ENCODE measurements at places on chromosomes 7 and 10.
A peak's percentile ranks its signal among the peaks of the same experiment; 100 is the strongest.

DNA sequence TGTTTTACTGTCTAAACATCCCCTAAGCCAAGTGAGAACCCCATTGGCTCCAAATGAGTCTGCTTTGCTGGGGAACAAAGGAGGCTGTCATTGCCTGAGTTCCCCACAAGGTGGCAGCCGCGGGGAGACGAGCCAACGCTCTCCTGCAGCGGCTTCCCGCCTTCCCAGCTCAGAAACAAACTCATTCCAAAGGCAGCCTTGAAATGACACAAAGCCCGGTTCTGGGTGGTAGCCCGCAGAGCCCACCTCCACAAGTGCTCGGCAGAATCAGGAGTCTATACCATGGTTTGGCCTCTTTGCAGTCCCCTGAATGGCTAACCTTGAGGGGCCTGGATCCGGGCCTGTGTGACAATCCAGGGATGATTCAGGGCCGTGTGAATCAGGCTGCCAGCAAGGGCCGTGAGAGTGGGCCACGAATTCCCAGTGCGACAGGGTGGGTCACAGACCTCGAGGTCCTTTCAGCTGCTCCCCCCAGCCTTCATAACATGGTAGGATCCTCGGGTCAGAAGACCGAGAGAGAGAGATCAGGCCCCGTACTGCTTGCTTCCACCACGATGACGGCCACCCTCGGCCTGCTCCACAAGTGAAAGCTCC lies 79.7 kb downstream of the DLG5 start:
- DNase-seq: peak; percentile 40

- DNase-seq: no peak
Measured at GRCh38 chr10:102120991-102121738, 997 bp upstream of the LDB1 start.

- no peak for DNase-seq
Measured at GRCh38 chr10:113177936-113178335, 227.9 kb downstream of the TCF7L2 start.

DNA sequence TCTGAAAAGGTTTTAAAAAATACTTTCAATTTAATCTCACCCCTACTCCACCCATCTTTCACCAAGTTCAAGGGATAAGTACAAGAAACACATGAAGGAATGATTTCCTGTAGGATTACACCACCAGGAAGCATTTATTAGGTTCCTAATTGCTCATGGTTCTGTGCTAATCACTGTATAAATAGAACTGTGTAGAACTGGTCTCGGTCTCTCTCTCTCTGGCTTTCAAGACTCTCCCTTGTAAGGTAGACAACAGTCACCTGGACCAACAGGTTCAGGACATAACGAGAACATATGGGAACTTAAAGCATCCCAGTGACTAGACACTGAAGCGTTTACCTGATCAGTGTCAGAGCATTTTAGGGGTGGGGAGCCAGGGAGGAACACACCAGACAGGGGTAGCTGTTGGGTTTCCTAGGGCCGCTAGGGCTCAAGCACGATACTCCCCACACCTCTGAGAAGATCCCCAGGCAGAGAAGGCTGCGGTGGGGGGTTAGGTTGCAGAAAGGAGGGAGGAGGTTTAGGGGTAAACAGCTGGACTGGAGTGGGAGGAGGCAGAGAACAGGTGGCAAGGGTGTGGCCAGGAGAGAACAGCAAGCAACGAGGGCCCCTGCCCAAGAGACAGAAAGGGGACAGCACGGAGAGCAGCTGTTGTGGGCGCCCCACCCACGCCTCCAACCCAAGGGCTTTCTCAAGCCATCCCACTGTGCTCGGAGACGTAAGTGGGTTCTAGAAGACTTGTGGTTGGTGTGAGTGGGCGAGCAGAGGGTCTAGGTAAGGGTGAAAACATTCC lies 52.5 kb upstream of the USP6NL start:
- DNase-seq: peak; percentile 35

DNA sequence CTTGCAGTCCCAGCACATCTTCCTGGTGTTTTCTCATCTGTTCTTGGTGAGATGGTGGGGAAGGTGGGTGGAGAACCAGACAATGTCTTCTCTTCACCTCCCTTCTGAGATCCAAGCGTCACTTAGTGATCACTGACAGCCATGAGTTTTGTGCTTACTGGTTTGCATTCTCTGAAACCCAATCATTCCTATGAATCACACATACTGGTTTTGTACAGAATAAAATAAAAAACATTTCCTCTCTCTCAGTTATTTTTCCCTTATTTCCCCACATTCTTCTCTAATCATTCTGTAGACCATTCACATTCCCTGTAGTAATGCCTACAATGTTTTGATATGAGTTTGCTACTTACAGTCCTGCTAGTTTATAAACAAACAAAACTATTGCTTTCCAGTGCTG lies 143.8 kb upstream of the SLC13A1 start:
- DNase-seq: no peak

- peak; percentile 2 for DNase-seq
Measured at GRCh38 chr7:3399858-3400257, 98.8 kb downstream of the SDK1 start.

DNA sequence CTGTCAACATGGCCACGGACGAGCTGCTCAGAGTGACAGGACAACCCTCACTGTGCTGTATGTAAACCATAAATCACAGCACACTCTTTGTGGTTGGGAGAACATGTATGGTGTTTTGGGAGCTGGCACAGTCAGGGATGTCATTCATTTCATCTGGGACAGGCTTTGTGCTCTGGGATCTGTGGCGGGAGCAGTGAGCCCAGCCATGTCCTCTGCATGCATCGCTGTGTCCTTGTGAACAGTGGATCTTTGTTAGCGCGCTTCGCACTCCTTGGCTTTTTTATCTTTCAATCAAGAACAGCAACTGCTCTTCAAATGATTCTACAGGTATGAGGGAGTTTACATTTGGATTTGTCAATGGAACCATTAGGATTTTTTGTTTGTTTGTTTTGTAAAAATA lies 7.1 kb downstream of the CCM2 start:
- no peak for DNase-seq

GRCh38 chr7:95753440-95753839 lies 18.9 kb upstream of the DYNC1I1 start:
- no peak for DNase-seq

GRCh38 chr7:129773328-129773731 lies 161.8 kb downstream of the NRF1 start:
- DNase-seq: no peak

GRCh38 chr7:139871331-139871730 lies 42.3 kb downstream of the TBXAS1 start:
- no peak for DNase-seq

DNA sequence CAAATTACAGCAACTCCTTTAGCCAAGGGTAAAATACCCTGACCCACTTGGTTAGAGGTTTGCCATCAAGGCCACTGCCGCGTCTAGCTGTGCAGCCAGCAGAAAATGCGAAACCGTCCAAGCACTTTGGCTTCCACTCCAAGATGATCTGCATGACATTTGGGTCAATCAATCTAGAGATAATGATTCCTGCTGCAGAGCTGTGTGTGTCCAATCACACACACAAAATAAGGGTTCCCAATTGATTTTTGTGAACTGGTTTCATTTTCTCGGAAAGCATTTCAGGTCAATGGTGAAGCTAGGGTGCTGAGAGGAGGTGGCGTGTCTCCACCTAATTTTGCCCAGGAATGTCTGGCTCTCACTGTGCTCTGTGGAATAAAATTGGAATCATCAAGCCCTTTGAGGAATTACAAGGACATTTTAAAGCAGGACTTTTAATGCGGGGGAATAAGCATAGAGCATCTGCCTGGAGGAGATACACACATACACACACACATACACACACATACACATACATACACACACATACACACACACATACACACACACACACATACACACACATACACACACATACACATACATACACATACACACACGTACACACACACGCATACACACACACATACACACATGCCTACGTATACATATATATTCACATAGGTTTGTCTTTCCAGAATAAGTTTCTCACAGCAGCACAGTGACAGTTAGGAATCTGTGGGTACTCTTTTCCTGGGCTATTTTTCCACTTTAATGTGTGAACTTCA lies 59.5 kb downstream of the ACADSB start:
- no peak for DNase-seq

DNA sequence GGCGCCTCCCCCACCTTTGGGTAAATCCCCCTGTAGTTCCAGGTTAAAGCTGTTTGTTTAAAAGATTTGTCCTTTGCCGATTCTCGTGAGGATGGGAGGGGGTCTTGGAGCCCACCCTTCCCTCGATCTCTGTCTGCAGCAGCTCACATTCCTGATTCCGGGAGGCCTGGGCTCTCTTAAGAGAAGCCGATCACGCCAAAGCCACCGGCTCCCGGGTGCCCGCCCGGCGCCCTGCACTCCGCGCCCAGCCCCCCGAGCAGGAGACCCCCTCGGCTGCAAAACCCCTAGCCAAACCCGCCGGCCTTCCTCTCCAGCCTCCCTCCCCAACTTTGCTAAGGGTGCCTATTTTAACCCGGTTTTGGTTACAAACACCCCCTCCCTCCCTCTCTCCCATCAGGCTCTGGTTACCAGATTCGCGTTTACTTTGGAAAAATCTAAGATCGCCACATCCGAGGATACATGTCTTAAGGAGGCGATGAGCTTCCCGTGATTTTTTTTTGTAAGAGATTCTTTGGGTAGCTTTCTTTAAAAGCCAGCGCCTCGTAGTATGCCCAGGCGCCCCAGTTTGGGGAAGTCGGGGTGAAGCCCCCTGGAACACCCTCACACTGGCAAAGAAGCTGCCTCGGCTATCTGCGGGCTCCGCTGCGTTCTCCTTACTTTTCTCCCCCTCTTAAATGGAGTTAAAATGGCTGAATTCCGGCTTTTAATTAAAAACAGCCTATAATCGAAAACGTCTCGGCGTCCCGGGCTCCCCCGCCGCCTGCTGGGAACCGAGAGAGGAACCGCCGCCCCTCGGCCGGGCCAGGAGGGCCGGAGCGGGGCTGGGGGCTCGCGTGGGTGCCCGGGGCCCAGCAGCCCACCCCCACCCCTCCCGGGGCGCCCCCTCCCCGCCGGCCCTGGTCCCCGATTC lies 983 bp downstream of the TNRC18 start:
- DNase-seq: peak; percentile 10

DNA sequence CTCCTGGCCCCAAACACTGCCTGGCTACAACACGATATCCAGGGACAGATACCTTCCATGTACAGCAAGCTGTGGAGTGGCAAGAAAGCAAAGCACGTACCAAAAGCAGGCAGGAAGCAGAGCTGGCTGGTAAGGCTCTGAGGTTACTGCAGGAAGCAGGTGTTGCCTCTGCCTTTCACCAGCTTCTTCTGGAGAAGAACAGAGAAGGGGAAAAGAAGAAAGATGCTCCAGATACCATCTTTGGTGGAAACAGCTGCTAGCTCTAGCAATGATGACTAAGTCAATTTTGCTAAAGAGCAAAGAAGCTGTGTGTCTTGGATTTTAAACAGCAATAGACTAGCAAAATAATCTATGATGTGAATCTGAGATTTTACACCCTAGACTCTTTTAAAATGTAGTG lies 34.9 kb upstream of the PRSS1 start:
- peak; percentile 57 for DNase-seq

- no peak for DNase-seq
Measured at GRCh38 chr10:18567343-18567856, 84.0 kb downstream of the NSUN6 start.

DNA sequence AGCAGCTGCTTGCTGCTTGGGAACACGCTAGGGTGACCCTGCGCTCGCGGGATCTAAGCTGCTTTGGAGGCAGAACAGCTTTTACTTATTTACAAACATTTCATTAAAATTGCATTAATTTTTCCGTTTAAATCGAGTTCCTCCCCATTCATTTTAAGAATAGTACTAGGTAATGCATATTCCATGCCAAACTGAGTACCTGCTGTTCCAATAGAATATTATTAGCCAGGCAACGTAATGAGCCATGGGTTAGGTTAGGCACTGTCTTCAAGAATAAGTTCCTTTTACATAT lies 860 bp downstream of the EXOC6 start:
- DNase-seq: no peak

DNA sequence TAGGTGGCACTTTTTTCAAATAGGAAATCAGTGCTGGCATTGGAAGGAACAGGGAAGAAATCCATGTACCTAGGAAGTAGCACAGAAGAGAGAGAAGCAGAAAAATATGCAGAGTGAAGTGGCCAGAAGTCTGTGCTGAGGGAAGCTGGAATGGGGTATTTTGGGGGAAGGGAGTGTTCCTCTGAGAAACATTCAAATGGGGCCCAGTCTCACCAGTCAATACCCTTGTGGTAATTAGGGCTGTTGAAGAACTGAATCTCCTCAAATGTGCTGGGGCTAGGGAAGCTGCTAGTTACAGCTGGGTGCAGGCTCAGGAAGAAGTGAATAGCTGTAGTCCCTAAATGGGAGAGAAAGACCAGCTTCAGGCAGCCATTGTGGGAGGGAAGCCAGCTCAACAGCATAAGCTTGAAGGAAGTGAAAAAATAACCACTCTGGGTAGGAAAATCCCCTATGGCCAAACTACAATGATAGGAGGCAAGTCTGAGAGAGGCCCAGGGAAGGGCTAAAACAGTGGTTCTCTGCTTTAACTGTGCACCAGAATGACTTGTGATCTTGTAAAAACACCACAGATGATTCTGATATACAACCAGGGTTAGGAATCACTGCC lies 7.6 kb downstream of the NDST2 start:
- DNase-seq: no peak

GRCh38 chr10:125014836-125015355 lies 73.0 kb downstream of the ZRANB1 start:
- DNase-seq: no peak

GRCh38 chr10:811379-812175 lies 119.9 kb downstream of the LARP4B start:
- no peak for DNase-seq

- DNase-seq: no peak
Measured at GRCh38 chr10:69854511-69855345, 53.0 kb downstream of the COL13A1 start.

Data from CD4-positive, alpha-beta T cell treated with Interferon alpha-2 for 1 hour (primary cell).